Activated CD8-positive, alpha-beta memory T cell treated with anti-CD3 and anti-CD28 coated beads, Interleukin-2, amount 10 ng/mL, durations not matched to agents 7 days and 5 days (primary cell): ENCODE measurements at places on chromosomes 6 and 20. TPM values are rescaled to one million over a fixed set of nuclear protein-coding genes. Genes with fewer than 3 reads are reported as not detected.

Gene ISM1
- total RNA-seq = 0.23 TPM

DNA sequence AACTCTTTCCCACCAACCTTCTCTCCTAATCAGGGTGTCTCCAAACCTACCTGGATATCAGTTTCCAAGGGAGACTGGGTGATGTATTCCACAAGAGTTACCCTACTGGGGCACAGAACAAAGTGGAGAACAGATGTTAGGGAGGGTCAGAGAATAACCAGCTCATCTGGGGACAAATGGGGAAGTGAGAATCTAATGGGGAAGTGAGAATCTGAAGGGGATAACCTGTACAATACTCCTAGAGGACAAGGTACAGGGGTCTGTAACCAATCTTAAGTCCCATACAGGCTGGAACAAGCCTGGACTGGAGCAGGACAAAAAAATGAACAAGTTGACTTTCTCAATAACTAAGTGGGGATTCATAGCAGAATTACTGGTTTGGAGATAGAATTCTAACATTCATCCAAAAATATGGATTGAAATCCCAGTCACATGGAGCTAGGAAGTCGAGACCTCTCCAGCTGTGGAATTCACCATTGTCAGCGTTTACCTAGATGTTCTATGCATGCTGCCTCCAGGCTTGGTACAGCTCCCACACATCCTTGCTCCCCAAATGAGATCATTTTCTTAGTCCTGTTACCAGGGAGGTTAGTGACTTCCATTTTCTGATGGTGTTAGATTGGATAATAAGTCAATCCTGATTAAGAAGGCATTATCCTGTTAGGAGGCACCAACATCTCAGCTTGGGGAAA, 214.8 kb upstream of the MOCS1 start:
- no peak for DNase-seq

DNA sequence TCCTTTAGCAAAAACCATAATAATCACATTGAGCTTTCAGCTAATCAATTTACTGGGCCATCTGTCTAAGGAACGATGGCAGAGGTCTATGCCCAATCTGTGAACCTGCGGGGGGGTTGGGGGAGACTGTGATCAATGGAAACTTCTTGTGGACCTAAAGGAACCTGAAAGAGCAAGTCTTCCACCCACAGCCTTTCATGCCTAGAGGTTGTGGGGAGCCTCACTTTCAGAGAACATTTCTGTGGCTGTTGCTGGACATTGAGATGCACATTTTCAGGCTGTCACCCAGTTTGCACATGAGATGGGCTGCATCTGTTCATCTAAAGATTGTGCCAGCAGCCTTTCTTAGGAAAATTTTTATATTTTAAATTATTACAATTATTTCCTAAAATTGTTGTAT, 310.0 kb upstream of the SPTLC3 start:
- no peak for DNase-seq

GRCh38 chr20:38939686-38940085, 13.5 kb downstream of the FAM83D start:
- no peak for DNase-seq

GRCh38 chr20:63766695-63767426, 27.3 kb downstream of the SLC2A4RG start:
- no peak for DNase-seq
